ENCODE measurements at places on chromosomes 6 and 20.

DNA sequence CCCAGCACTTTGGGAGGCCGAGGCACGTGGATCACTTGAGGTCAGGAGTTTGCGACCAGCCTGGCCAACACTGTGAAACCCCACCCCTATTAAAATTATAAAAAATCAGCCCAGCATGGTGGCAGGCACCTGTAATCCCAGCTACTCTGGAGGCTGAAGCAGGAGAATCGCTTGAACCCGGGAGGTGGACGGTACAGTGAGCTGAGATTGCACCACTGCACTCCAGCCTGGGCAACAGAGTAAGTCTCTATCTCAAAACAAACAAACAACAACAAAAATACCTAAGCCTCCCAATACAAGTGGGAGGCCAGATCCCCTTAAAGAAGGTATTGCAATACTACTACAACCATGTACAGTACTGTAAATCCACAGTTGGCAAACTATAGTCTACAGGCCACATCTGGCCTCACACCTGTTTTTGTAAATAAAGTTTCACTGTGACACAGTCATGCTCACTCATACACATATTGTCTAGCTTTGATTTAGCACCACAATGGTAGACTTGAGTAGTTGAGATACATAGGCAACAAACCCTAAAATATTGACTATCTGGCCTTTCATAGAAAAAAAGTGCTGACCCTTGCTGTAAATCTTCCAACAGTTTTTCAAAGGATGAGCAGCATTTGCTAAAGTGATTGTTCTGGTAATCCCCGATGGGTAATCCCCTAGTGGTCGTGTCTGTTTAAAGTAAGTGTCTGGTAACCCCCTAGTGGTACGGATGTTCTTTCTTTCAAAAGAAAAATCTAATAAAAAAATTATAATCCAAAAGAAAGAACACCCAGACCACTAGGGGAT, 202.0 kb downstream of the RNGTT start:
- DNase-seq: no peak

GRCh38 chr6:37916675-37917074, 97.1 kb downstream of the ZFAND3 start:
- DNase-seq: no peak

DNA sequence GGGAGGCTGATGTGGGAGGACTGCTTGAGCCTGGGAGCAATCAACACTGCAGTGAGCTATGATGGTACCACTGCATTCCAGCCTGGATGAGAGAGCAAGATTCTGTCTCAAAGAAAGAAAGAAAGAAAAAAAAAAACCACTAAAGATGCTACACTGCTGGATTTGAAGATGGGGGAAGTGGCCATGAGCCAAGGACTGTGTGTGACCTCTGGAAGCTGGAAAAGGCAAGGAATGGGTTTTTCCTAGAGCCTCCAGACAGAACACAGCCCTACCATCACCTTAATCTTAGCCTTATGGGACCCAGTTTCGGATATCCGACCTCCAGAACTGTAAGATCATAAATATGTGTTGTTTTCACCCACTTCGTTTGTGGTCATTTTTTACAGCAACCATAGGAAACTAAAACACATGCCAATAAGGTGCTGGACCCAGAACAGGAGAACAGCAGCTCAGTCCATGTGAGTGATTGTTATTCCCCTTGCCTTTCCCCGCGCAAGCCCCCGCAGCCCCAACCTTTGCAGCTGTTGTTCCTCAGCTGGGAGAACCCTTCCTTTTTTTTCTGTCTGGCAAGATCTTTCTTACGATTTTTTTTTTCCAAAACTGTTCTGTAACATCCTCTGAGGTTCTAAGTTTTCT, 11.1 kb upstream of the VAPB start:
- no peak for DNase-seq

GRCh38 chr20:59939052-59939878, 840 bp downstream of the PPP1R3D start:
- DNase-seq: no peak

DNA sequence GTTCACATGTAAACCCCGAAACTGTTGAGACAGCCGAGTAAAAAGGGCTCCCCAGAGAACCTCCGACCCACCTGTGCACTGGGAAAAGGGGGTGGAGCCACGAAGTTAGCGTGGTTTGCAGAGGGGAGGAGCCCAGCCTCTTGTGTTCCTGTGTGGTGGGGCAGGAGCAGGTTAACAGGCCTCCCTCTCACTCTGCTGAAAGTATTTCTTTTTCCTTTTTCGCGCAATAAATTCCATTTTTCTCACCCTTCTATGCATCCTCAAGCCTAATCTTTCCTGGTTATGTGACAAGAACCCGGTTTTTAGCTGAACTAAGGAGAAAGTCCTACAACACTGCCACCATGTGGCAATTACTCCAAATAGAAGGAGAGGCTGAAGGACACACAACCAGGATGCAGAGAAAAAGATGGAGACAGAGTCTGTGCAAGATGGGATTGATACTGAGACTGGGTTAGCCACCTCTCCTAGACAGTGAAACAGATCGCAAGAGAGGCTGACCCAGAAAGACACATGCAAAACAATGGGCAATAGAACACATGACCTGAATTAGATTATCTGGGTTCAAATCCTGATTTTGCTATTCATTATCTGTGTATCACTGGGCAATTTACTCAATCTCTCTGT, 168.7 kb upstream of the PRSS16 start:
- no peak for DNase-seq

GRCh38 chr6:165718491-165718891, 55.5 kb upstream of the PDE10A start:
- no peak for DNase-seq

DNA sequence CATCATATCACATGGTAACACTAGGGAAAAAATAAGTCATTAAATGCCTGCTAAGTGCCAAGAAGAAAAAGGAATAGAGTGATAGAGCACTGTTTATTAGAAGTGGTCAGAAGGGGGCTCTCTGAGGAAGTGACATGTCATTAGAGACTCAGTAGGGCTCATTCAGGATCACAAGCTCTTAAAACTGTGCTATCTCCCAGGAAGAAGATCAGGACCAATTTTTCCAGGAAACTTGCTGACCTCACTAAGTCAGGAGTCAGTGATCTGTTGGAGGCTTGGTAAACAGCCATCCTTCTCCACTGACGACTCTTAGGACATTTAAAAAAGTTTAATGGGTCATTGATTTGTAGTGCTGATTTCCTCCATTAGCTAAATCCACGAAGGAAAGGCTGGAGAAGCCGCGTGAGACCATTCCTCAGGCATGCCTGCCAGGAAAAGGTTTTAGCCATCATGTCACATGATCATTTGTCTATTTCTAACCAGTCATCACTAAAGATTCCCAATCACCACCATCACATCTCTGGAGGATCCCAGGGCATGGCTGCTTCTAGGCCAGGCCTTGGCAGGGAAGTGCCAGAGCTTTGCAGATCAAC, 5.9 kb upstream of the PTPN1 start:
- no peak for DNase-seq

- DNase-seq: no peak
Observed at GRCh38 chr20:44723391-44723790, 8.2 kb downstream of the CCN5 start.

All from stimulated activated CD4-positive, alpha-beta T cell treated with anti-CD3 and anti-CD28 coated beads, Interleukin-15, amount 100 ng/mL, for 48 hours (primary cell).